ENCODE measurements at places on chromosomes 7 and 10. TPM values are rescaled to one million over a fixed set of nuclear protein-coding genes. Genes with fewer than 3 reads are reported as not detected.

The SFR1 gene
- polyA plus RNA-seq = 6.8 TPM

The EFCAB10 gene
- polyA plus RNA-seq = not detected

The WEE2 gene
- not detected for polyA plus RNA-seq

The GCK gene
- polyA plus RNA-seq = 2.1 TPM

The NEBL gene
- 2.0 TPM for polyA plus RNA-seq

The PLA2G12B gene
- polyA plus RNA-seq = not detected

The KCND2 gene
- polyA plus RNA-seq = 0.20 TPM

The PHKG1 gene
- polyA plus RNA-seq = 13.0 TPM

The FAM20C gene
- 86.5 TPM for polyA plus RNA-seq

The C7orf33 gene
- polyA plus RNA-seq = not detected

The C1QL3 gene
- 0.05 TPM for polyA plus RNA-seq

The NEUROG3 gene
- polyA plus RNA-seq = not detected

The MUC3A gene
- polyA plus RNA-seq = 0.23 TPM

The PILRB gene
- polyA plus RNA-seq = 34.4 TPM

The FAM170B gene
- polyA plus RNA-seq = not detected

The AKR1E2 gene
- 3.9 TPM for polyA plus RNA-seq

The ENTPD1 gene
- 53.8 TPM for polyA plus RNA-seq

The TMEM270 gene
- 0.09 TPM for polyA plus RNA-seq

The ING3 gene
- polyA plus RNA-seq = 11.3 TPM

The ITGA8 gene
- 34.0 TPM for polyA plus RNA-seq

The OR9A2 gene
- polyA plus RNA-seq = not detected

The FXYD4 gene
- not detected for polyA plus RNA-seq

The NOS3 gene
- 15.8 TPM for polyA plus RNA-seq

The SLC29A4 gene
- 3.6 TPM for polyA plus RNA-seq

The SNX8 gene
- 13.2 TPM for polyA plus RNA-seq

The GIMAP1 gene
- polyA plus RNA-seq = 8.0 TPM

The CACNA2D1 gene
- polyA plus RNA-seq = 18.7 TPM

The GAD2 gene
- polyA plus RNA-seq = not detected

The ZNF722 gene
- not detected for polyA plus RNA-seq

The ASAH2 gene
- polyA plus RNA-seq = 0.85 TPM

The RAB19 gene
- polyA plus RNA-seq = 0.10 TPM

The BAMBI gene
- polyA plus RNA-seq = 27.0 TPM

The PON1 gene
- 0.13 TPM for polyA plus RNA-seq

The RSPH10B gene
- 0.09 TPM for polyA plus RNA-seq

The CCL26 gene
- polyA plus RNA-seq = 1.1 TPM

The CLDN15 gene
- polyA plus RNA-seq = 15.2 TPM

The PPP1R3C gene
- 24.5 TPM for polyA plus RNA-seq

The ETV1 gene
- 3.5 TPM for polyA plus RNA-seq

The ANXA7 gene
- polyA plus RNA-seq = 103 TPM

The PAPSS2 gene
- polyA plus RNA-seq = 10.2 TPM

The WAPL gene
- polyA plus RNA-seq = 16.1 TPM

All from urinary bladder (tissue), 4 donors.